ENCODE measurements at places on chromosomes 7 and 10.

DNA sequence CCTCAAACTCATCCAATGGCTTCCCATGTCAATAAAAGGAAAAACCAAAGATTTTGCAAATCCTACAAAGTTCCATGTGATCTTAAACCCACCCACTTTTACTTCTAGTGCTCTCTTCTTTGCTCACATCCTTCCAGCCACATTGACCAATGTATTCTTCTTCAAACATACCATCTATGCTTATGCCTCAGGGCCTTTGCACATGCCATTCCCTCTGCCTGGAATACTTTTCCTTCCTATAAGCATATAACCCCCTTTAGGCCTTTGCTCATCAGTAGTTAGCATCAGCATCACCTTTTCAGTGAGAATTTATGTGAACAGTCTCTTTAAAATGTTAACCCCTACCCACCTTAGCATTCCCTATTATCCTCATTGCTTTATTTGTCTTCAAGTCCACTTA is 11.0 kb upstream of the PCLO start:
- no peak for DNase-seq

DNA sequence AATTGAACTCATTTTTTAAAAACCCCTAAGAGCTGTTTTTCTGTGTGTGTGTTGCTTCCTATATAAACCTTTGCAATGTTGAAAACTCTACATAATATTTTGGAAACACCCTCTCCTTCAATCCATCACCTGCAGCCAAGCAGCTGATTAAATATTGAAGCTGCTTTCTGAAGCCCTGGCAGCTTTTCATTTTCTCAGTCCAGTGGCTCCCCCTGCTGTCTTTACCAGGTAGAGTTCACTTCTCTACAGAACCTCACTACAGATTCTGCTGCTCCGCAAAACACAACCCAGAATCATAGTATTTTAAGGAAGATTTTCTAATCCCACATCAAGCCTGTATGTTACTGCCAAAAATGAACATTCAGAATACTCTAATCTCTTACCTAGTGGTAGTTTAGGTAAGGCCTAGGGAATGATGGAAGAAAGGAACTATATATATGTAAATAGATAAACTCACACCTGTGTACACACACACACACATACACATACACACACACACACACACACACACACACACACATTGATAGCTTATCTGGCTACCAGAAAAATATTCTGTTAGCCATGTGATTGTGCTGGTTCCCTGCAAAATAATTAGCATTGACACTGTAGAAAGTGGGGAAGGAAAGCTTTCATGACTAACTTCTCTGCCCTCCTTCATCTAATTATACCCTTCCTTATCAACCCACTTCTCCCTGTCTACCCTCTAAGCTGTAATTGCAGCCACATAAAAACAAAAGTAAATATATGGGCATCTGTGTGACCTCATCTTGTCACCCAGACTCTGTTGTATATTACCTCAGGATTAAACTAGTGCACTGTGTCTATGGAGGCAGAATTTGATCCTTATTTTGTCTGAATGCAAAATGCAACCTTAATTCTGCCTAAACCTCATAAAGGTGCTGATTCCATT is 229.5 kb upstream of the FZD1 start:
- DNase-seq: no peak

DNA sequence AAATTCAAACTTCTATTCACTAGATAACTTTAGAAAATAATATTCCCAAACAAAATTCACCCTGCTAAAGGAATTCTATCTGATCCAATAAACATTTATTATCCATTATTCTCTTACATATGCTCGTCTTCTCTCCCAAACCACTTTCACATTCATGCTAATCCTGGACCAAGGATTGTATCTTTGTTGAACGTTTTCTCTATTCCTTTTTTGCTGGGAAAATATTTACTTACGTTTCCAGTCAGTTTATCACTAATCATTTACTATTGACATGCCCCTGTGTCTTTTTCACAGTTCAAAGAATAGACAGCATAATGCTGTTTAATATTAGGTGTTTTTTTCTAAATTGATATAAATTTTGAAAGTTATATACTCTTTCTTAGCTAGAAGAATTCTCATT is 3.2 kb downstream of the TEX47 start:
- no peak for DNase-seq

DNA sequence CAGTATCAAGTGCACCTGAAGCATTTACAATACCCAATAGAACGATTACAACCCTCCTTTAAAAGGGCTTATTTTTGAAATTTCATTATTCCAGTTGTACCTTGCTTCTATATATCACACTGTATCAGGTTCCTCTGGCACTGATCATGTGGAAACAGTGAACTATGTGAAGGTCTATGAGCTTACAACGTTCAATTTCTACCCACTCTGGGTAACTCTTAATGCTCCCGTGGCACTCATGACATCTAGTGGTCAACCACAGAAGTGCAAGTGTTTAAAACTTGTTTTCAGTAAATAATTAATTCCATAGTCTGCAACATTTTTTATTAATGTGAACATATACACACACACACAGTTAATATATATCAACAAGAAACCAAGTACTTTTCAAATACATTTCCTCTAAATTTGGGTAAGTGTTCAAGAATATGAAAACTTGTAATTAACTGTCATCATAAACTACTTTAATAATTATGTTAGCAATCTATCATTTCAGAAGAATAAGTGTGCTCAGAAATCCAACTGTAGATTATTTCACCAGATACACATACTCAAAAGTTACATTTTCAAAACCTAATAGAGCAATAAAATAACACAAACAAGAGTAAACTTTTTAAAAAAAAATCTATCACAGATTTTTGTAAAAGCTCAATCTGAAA is 61.0 kb downstream of the MPP7 start:
- peak; percentile 14 for DNase-seq

GRCh38 chr7:24703296-24703695 is 54.0 kb downstream of the GSDME start:
- no peak for DNase-seq

- no peak for DNase-seq
Measured at GRCh38 chr7:157403646-157404401, 67.0 kb downstream of the DNAJB6 start.

GRCh38 chr10:33566426-33566825 is 232.0 kb upstream of the NRP1 start:
- no peak for DNase-seq

GRCh38 chr10:105280895-105281294 is 639.8 kb downstream of the SORCS3 start:
- no peak for DNase-seq

DNA sequence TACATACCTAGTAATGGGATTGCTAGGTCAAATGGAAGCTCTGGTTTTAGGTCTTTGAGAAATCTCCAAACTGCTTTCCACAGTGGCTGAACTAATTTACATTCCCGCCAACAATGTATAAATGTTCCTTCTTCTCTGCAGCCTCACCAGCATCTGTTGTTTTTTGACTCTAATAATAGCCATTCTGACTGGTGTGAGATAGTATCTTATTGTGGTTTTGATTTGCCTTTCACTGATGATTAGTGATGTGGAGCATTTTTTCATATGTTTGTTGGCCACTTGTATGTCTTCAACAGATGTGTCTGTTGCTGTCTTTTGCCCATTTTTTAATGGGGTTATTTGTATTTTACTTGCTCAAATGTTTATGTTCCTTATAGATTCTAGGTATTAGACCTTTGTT is 675.5 kb downstream of the SUGCT start:
- DNase-seq: no peak

GRCh38 chr10:16792675-16793074 is 24.5 kb downstream of the RSU1 start:
- no peak for DNase-seq

- DNase-seq: no peak
Measured at GRCh38 chr7:36600869-36601530, 123.3 kb downstream of the AOAH start.

- DNase-seq: no peak
Measured at GRCh38 chr10:110138197-110138812, 69.1 kb upstream of the MXI1 start.

DNA sequence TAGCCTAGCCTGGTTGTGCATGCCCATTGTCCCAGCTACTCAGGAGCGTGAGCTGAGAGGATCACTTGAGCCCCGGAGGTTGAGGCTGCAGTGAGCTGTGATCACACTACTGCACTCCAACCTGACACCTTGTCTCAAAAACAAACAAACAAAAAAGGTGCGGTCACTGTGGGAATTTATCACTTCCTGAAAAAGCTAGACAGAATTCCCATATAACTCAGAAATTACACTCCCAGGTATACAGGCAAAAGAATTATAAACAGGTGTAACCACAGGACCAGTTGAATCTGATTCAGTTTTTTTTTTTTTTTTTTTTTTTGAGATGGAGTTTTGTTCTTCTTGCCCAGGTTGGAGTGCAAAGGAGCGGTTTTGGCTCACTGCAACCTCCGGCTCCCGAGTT is 3.2 kb upstream of the OGDH start:
- DNase-seq: no peak

- no peak for DNase-seq
Measured at GRCh38 chr7:148261523-148261922, 329.0 kb upstream of the C7orf33 start.

- no peak for DNase-seq
Measured at GRCh38 chr10:6729861-6730344, 149.8 kb upstream of the PRKCQ start.

GRCh38 chr10:112426111-112426510 is 20.6 kb downstream of the ZDHHC6 start:
- DNase-seq: no peak

GRCh38 chr7:2773608-2774007 is 70.5 kb downstream of the GNA12 start:
- no peak for DNase-seq

- no peak for DNase-seq
Measured at GRCh38 chr10:51369903-51370302, 295.6 kb downstream of the PRKG1 start.

DNA sequence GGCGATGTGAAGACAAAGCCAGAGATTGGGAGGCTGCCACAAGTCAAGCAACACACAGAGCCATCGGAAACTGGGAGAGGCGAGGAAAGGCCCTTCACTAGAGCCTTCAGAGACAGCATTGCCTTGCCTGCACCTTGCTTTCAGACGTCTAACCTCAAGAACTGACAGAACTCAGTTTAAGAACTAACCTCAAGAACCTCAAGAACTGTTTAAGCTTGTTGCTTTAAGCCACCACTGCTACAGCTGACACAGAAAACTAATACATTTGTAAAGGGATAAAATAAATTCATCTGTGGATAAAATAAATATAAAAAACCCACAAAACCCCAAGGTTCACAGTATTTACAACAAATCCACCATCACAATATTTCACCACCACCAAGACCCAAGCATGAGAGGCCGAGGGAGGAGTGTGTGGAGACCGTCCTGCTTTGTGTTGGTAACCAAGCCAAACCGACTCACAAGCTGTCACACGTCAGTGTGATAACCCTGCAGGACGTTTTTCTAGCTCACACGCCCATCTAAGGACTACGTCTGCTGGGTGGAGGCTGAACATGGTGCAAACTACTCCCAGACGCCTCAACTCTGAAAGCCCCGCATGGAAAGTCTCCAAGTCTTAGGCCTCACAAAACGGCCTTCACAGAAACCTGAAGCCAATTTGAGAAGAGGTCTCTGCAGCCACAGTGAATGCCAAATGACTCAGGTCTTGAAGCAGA is 116.8 kb downstream of the ABLIM1 start:
- DNase-seq: peak; percentile 49

- DNase-seq: no peak
Measured at GRCh38 chr7:17289074-17289645, 9.3 kb upstream of the AHR start.

DNA sequence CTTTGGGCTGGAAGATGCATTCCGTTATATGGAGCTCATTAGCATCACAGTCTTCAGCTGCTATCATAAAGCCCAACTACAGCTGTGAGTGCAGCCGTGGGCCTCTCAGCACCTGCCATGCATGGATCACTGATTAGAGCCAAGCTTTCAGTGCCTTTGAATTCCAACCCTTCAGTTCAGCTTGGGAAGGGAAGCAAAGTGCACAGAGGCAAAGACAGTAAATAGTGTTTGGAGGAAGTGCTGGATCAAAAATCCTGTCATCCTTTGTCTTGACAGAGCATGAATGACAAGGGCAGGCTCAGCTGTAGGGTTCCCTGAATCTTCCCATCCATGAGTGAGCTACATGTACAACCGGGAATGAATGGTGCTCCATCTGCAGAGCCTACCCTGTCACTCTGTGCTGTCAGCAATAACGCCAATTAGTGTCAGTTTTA is 153.7 kb downstream of the DNAJB9 start:
- DNase-seq: no peak

GRCh38 chr10:86658261-86658741 is 4.0 kb downstream of the OPN4 start:
- no peak for DNase-seq
